ENCODE measurements at places on chromosomes 11 and 22. TPM values are rescaled to one million over a fixed set of nuclear protein-coding genes. Genes with fewer than 3 reads are reported as not detected.

Gene CACNA1I
- 0.05 TPM for total RNA-seq

Gene OR51B4
- not detected for total RNA-seq

Gene APOL4
- not detected for total RNA-seq

Gene FXYD2
- 16.3 TPM for total RNA-seq

Gene SYT12
- total RNA-seq: 9.6 TPM

Gene OR5AN1
- total RNA-seq: not detected

Gene HBG1
- total RNA-seq: not detected

Gene TXNRD2
- 34.1 TPM for total RNA-seq

Gene P2RX6
- total RNA-seq: 0.62 TPM

Gene SLC22A9
- total RNA-seq: not detected

Gene B3GAT1
- not detected for total RNA-seq

Gene SLC15A3
- not detected for total RNA-seq

Gene FJX1
- total RNA-seq: 39.0 TPM

Gene PLAAT4
- total RNA-seq: 0.91 TPM

Gene C11orf65
- 0.38 TPM for total RNA-seq

Gene GRIK4
- total RNA-seq: not detected

Gene IGLL5
- not detected for total RNA-seq

Gene SCN3B
- total RNA-seq: 0.15 TPM

Gene TRIM29
- total RNA-seq: 5.0 TPM

Gene NXPE1
- total RNA-seq: not detected

Gene NUP98
- total RNA-seq: 75.4 TPM

Gene CD3G
- not detected for total RNA-seq

Gene OSBPL5
- 7.0 TPM for total RNA-seq

Gene GGTLC3
- total RNA-seq: not detected
